NCI-H187 treated with DMSO at 0.1 percent for 48 hours (cell line): ENCODE measurements at places on chromosomes 1 and 21.

DNA sequence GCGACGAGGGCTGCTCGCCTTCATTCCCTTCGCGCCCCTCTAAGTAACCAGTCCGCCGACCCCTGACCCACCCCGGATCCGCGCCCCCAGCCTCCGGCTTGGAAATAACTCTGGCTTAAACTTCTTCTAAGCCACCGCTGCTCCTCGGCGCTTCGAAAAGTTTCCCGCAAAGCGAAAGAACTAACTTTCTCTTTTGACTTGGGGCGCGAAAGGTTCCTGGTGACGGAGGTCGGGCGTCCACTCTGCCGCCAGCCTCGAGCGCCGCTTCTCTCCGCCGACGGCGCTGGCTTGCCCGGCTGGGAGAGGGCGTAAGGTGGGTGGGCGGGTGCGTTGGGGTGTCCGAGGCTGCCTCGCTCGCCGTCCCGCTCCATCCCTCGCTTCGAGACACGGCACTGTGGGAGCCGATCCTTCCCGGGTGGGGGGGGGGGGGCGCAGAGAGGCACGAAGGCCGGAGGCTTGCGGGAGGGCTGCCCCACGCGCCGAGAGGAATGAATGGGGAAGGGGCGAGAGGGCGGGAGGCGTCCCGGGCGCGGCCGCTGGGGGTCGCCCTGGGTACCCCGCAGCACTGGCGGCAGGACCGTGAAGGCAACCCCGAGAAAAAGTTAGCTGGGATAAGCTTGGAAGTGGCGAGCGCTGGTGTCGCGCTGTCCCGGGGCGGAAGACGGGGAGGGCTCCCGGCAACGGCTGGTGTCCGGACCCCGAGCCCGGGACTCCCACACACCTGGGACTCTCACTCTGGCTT is 569 bp downstream of the ATF3 start:
- DNase-seq: no peak

DNA sequence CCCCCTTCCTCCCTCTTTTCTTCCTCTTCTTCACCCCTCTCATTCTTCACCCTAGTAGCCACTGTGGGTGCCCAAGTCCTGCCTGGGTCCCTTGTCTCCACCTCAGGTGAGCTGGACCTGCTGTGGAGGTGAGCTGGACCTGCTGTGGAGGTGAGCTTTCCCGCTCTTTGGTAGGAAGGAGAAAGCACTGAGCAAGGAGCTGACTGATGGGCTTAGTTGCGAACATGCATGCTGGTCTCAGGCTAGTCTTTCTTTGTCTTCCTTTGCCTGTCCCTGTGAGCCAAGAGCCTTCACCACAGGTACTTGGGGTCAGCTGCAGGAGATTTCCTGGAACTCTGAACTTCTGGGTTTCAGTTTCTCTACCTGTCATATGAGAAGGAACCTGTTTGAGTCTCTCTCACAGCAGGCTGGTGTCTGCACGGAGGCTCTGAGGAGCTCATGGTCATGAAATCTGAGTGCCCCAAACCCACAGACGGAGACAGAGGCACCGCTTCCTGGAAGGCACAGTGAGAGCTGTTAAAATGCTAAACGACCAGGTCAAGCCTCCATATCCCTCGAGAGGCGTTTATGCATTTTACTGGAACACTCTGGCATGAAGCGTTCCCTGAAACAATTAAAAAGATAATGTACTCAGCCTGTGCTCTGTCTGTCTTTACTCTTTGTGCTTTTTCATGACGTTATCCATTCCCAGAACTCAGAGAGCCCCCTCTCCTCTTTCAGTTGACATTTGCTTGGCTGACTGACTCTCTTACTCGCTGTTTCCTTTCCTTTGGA is 69.5 kb downstream of the RHOU start:
- DNase-seq: peak; percentile 72

GRCh38 chr1:196650403-196650802 is 1.4 kb upstream of the CFH start:
- no peak for DNase-seq

GRCh38 chr1:98705591-98705990 is 44.1 kb downstream of the SNX7 start:
- DNase-seq: no peak

DNA sequence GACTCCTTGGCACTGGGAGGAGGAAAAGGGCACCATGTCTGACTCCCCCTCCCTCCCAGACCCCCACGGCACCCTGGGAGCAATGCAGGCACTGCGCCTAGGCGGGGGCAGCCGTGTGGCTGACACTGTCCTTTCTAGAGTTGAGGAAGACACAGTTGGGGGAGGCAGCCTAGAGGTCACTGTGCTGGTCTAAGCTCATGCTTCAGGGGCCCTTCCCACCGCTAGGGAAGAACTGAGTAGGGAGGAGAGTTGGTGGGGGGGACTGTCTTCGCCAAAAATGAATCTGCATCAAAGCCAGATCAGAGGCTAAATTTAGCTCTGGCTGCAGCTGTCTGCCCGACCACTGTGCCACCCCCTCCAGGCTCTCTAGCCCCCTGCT is 3.4 kb downstream of the SEMA6C start:
- DNase-seq: no peak

DNA sequence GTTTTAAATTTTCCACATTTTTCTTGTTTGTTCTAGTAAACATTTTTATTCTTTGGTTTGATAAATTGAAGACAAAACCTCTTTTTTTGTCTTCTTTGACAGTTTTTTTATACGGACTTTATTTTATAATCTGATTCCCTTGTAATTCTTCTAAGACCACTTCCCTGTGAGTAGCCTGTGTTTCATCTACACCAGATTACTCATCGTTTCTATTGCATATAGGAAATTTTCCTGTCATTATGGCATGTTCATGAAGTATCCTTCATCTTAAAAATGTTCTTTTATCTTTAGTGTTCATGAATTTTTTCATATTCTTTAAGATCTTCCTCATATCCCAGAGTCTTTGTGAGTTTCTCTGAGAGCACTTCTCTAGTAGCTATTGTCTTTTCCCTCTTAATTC is 109.8 kb downstream of the USP25 start:
- no peak for DNase-seq

DNA sequence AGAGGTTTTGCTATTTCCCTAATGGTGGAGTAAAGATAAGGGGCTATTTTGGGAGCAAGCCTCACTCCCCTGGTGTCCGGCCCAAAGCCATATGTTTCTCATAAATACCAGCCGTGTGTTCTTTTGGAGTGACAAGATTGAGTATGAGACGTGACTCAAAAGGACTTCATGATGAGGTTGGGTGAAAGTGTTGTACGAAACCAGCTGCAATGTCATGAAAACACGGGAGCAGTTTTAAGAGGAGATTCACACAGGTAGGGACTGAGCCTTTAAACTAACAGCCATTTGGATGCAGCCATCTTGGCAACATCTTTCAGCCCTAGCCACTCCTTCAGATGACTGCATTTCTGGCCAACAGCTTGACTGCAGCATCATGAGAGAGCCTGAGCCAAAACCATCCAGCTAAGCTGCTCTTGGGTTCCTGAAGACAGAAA is 532.3 kb upstream of the USP24 start:
- DNase-seq: no peak

- DNase-seq: no peak
These were observed 17.7 kb downstream of the RGS8 start for GRCh38 chr1:182666706-182667105.

GRCh38 chr1:175757381-175758015 is 14.1 kb upstream of the TNR start:
- no peak for DNase-seq

GRCh38 chr1:165575468-165576099 is 31.8 kb downstream of the LRRC52 start:
- DNase-seq: no peak

DNA sequence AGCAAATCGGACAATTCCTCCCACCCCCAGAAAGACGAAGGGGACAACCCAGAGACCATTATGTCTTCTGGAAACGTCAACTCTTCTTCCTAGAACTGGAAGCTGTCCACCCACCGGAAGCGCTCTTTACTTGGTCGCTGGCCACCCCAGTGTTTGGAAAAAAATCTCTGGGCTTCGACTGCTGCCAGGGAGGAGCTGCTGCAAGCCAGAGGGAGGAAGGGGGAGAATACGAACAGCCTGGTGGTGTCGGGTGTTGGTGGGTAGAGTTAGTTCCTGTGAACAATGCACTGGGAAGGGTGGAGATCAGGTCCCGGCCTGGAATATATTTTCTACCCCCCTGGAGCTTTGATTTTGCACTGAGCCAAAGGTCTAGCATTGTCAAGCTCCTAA is 3.2 kb downstream of the S1PR1 start:
- DNase-seq: no peak

GRCh38 chr1:158720620-158721019 is at the start of gene OR6K3:
TSS of gene OR6K3 (minus strand) at chr1:158720720. CDS start at chr1:158718115, 2,605 bp downstream.
- no peak for DNase-seq

- no peak for DNase-seq
These were observed 5.1 kb downstream of the PARP1 start for GRCh38 chr1:226402739-226403165.

GRCh38 chr1:41672641-41673361 is 188.3 kb upstream of the EDN2 start:
- no peak for DNase-seq

DNA sequence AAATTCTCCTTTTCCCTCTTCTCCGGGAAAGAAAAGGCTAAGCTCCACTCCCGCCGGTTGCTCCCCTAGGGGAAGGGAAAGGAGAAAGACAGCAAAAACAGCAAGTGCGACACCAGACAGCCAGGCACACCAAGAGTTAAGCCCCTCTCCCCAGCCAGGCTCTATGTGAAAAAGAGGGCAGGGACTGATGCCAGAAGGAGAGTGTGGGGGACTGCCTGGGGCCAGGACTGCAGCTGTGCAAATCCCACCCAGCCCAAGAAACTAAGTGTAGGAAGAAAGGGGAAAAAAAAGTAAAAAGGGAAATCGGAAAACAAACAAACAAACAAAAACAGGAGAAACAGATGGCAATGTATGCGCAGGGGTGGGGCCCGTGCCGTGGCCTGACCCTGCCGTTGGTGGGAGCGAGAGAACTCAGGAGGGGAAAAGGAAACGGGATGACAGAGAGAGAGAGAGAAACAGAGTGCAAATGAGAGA is 27.7 kb upstream of the FMO1 start:
- no peak for DNase-seq

- no peak for DNase-seq
These were observed 66.2 kb downstream of the ATP2B4 start for GRCh38 chr1:203692565-203693470.

- DNase-seq: no peak
These were observed 720 bp upstream of the TMCC2 start for GRCh38 chr1:205226868-205227583.

GRCh38 chr1:43067233-43067745 is 104.8 kb downstream of the EBNA1BP2 start:
- DNase-seq: no peak

GRCh38 chr1:59138402-59138801 is 158.5 kb upstream of the FGGY start:
- DNase-seq: no peak

DNA sequence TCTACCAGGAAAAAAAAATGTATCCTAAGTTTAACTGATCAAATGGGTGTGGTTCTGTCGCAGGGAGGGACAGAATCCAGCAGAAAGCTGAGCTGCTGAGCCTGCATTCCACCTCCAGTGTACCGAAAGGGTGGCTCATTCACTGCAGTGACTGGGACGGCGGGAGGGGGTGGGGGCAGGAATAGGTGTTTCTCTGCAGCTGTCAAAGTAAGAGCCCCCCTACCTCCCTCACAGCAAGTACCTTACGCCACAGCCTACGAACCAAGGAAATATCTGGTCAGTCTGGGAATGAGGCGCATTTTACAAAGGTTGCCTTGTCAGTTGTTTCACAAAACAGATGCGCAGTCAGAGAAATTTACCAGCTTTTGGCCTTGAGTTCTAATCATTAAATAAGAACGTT is 1.7 kb downstream of the S100B start:
- no peak for DNase-seq

- peak; percentile 97 for DNase-seq
These were observed 46.3 kb downstream of the GPA33 start for GRCh38 chr1:167043752-167044488.

DNA sequence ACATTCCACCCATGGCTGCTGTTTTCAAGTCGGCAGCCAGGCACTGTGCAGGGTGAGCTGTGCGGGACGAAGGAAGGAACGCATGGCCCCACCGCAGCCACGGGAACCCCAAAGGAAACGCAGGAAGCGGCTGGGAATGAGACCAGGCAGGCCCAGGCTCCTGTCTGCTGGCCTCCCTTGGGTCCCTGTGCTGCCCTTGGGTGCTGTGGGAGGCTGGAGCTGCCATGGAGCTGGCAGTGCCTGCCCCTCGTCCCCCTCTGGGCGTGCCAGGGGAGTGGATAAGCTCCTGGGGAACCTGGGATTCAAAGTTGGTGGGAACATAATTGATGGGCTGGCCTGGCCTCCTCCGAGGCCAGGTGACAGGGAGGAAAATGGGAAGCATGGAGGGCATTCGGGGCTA is 5.3 kb upstream of the KRTAP10-4 start:
- no peak for DNase-seq

GRCh38 chr1:60668585-60668984 is 413.8 kb upstream of the NFIA start:
- DNase-seq: no peak

- DNase-seq: peak; percentile 29
These were observed 11.6 kb upstream of the MAPKAPK2 start for GRCh38 chr1:206672844-206673758.

GRCh38 chr1:152517237-152517811 is 3.0 kb downstream of the CRCT1 start:
- no peak for DNase-seq

- no peak for DNase-seq
These were observed 462.1 kb downstream of the LMO4 start for GRCh38 chr1:87790756-87791155.

GRCh38 chr1:61754545-61754944 is 12.3 kb downstream of the PATJ start:
- no peak for DNase-seq

- DNase-seq: no peak
These were observed 11.4 kb downstream of the VWA5B1 start for GRCh38 chr1:20302108-20302471.
